ENCODE measurements at places on chromosomes 7 and 10. TPM values are rescaled to one million over a fixed set of nuclear protein-coding genes. Genes with fewer than 3 reads are reported as not detected.

DNA sequence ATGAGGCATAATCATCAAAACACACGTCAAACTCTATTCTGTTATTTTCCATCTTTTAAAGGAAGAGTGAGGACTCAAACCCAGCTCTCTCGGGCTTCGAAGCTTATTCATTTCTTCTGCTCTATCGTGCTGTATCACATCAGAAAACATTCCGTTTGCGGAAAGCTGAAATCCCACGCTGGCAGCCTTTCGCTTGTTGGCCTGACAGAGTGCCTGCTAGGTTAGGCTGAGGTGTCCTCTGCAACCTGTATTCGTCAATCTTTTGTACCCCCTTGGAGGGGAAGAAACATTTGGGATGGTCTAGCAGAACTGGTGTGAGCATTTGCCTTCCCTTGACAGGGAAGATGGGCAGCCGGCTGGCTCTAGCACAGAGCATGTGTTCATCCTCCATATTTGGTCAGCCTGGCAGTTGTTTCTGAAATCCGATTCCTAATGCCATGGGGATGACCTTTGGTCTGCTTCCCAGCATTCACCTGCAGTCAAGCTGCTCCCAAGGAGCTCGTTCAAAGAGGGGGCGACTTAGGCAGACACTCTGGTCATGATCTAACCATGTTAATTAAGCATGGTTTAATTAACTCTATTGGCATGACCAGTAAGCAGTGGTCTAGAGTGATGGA, 55.2 kb downstream of the TACC2 start:
- no peak for DNase-seq

- no peak for DNase-seq
Observed at GRCh38 chr10:7773845-7774801, 13.7 kb downstream of the KIN start.

DNA sequence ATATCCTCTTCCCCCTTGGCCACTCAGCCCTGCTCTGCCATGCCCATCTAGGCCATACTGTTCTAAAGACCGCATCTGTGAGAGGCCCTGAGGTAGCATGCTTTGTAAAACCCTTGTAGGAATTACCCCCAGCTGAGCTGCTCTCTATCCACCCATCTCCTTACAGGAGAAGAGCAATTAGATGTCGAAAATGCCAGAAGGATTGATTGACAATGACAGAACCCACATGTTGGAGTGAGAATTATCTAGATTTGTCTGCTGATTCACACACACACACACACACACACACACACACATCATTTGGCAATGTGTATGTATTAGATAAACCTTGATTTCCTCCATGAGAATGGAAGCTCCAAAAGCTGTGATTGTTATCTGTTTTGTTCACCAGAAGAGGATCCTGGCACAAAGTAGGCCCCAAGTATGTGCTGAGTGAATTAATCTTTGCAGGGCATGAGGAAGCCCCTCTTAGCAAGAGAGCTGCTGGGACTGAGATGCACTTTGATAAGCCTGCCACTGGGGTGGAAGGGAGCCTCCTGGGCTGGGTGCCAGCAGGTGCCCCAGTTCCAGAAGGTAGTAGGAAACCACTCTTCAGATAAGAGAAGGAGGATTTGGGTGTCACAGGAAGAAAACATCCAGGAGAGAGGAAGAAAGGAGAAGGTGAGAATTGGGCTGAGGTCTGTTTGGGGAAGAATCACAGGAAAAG, 187.5 kb upstream of the ADO start:
- no peak for DNase-seq

DNA sequence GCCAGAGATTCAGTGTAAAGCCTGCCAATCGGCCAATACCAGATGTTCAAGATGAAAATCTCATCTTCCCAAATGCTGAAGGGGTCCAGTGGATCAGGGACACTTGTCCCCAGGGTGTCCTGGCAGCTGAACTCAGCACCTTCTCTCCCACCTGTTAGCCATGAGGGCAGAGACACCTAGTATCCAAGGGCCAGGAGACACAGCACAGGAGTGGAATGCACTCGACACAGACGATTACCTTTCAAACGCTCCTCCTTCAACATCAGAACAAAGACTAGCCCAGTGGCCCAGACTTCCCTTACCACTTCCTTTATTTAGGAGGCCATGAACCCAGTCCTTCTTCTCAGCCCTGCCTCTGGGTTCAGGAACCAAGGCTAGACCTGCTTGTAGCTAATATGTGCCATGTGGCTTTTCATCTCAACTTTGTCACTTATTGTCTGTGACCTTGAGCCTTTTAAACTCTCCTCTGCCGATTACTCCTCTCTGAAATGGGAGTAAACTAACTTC, 180.3 kb upstream of the PLXNA4 start:
- DNase-seq: no peak

DNA sequence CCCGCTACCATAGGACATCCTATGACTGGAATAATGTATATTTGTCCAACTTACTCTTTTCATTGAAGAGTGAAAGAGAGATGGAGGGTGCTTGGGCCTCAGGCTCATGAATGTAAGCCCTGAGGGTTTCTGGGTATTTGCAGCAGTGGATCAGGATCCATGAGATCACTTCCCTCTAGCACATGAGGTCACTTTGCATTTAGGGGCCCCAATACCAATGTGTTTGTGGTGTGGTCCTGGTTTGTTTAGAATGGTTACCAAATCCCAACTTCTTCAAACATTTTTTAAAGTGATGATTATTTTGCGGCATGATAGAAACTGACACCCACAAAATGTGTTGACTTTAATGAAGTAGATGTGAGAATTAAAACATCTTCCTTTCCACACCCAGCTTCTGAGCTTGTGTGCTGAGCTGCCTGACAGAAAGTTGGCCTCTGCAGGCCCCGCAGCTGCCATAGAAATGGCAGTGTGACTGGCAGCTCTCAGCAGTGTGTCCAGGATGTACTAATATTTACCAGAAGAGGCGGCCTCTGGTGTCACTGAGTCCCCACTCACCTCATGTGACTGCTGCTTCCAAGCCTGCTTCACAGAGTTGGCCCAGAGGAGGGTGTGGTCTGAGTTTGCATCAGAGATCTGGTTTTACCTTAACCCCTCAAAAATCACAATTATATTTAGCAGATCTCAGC, 447.6 kb upstream of the NPVF start:
- DNase-seq: peak; percentile 48

The ZNF804B gene
- polyA plus RNA-seq: 0.02 TPM

DNA sequence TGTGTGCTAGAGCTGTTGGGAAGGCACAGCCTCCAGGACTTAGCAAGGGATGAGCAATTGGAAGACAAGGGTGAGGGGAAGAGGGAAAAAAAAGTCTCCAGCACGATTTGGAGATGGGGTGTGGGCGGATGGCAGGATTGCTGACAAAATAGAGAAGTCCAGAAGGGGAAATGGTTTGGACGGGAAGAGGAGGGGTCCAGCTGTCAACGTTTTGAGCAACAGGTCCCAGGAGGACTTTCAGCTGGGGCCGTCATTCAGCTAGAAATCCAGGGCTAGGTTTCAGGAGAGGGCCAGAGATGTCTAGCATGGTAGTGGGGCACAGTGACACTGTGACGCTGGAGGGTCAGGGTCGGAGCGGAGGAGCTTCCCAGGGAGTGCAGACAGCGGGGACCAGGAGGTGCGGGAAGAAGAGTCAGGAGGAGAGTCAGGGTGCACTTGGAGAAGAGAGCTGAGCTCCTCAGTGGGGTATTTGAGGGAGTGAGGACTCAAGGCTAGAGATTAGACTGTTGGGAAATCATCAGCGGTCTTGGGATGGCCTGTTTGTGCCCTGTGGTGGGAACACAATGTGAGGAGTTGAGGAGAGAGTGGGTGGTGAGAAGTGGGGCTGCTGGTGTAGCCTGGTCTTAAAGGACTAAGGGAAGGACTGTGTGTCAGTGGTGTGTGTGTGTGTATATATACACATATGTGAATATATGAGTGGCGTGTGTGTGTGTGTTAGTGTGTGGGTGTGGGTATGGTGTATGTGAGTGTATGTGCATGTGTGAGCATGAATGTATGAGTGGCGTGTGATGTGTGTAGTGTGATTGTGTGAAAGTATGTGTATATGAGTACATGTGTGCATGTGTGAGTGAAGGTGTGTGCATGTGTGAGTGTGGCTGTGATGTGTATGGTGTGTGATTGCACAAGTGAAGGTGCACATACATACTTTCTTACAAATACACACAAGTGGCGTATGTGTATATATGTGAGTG, 3.8 kb downstream of the ZYX start:
- DNase-seq: peak; percentile 61

The ANKRD61 gene
- polyA plus RNA-seq: 0.11 TPM

GRCh38 chr10:69516316-69516715, 56.9 kb downstream of the NEUROG3 start:
- DNase-seq: no peak
